Activated naive CD4-positive, alpha-beta T cell treated with anti-CD3 and anti-CD28 coated beads, Interleukin-2, amount 50 U/mL, for 16 hours (primary cell): ENCODE measurements at places on chromosomes 16 and 17.

- DNase-seq = no peak
These were observed 632 bp downstream of the CCL15 start for GRCh38 chr17:36000732-36001109.

- DNase-seq = no peak
These were observed 722.0 kb downstream of the KCNJ2 start for GRCh38 chr17:70891306-70891705.

DNA sequence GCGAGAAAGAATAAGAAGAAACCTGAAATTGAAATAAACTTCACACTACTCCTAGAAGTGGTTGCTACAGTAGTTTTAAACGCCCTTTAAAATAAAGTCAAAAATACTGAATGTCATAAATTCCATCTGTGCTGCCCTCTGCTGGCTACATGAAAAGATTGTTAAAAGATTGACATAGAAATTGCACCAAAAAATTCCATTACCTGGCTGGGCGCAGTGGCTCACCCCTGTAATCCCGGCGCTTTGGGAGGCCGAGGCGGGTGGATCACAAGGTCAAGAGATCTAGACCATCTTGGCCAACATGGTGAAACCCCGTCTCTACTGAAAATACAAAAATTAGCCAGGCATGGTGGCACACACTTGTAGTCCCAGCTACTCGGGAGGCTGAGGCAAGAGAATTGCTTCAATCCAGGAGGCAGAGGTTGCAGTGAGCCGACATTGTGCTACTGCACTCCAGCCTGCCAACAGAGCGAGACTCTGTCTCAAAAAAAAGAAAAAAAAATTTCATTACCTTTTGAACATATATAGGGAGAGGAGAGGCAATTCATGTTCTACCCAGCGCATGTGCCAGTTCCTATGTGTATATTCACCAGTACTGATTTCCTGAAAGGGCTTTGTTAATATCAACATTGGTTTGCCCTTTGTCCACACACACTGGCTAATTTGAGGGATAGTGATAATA, 36.5 kb downstream of the CYTH1 start:
- DNase-seq = peak; percentile 48

GRCh38 chr17:55822028-55822427, 71.2 kb downstream of the PCTP start:
- no peak for DNase-seq

DNA sequence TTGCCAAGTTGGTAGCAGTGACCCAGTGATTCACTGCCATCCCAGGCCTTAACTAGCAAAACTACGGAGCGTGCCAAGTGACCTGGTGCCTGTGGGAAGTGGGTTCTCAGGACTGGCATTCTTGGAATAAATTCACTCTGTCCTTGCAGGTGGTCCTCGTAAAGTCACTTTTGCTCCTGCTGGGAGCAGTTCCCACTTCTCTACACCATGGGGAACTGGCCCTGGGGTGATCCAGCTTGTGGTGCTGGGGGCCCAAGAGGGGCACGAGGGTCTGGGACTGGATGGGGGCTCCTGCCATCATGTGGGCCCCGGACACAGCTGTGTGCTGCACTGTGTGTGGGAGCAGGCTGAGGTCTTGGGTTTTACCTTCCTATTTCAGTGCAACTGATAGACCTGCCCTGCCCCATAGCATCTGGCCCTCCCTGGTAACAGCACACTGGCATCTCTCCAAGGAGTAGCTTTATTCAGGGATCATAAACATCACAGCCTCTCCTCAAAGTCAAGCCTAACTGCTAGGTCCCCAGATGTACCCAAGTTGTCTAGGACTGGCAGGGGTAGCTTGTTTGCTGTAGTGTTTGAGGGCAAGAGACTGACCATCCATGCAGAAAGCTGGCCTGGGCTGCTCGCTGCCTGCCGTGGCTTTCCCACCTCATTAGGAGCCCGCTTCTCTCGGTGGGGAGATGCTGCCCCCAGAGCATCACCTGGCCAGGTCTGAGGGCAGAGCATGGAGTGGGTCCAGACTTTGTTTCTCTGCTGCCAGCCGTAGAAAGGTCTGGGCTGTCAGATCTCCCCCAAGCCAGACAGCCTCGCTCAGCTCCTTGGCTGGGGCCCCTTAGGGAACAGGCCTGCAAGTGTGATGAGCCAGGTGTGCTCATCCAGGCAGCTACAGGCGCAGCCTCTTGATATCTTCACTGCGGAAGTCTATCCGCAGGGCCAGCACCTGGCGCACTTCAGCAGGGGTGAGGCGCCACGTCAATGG, 26.0 kb downstream of the FCSK start:
- no peak for DNase-seq

GRCh38 chr16:68022278-68022727, 729 bp downstream of the DDX28 start:
- no peak for DNase-seq

- no peak for DNase-seq
These were observed 1.5 kb downstream of the GRIN2A start for GRCh38 chr16:10180771-10181163.

GRCh38 chr16:85015481-85016187, 4.3 kb upstream of the ZDHHC7 start:
- DNase-seq = no peak

DNA sequence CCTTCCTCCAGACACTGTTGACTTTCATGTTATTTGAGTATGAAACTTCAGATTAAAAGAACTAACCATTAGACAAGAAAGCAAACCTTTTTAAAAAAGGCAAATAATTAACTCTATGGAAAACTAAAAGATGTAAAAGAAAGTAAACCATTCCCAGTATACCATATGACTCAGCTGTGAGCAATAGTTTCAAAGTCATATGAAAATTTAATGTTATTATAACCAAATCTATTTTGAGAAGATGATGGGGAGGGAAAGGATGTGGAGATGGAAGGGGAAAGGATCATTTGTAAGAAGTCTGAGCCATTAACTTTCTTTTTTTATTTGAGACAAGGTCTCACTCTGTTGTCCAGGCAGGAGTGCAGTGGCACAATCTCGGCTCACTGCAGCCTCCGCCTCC, 131.8 kb downstream of the IRX5 start:
- no peak for DNase-seq

GRCh38 chr16:86994215-86994614, 323.0 kb downstream of the C16orf95 start:
- DNase-seq = no peak

- no peak for DNase-seq
These were observed 32.4 kb downstream of the RNF43 start for GRCh38 chr17:58384897-58385296.

DNA sequence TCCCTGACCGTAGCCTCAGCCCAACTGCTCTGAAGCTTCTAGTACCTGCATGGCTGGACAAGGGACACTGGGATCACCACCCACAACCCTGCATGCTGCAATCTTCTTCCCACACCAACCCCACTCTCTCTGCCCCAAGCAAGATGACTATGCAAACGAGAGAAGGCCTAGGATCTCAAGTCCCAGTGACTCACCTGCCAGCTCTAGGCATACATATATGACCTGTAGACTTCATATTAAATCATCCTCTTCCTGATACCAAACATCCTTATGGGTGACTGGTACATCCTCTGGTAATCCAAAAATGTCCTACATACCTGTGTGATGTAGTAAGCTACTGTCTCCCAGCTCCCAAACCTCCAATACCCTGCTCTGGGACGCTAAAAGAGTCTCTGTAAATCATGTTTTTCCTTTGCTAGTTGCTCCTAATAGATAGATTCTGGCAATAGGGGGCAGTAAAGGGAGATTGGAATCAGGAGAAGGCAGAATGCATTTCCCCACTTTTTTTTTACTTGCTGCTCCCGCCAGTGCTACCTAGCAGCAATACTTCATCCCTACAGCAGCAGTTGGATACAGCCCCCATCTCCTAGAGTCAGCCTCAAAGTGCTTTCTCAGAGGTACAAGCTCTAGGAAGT, 43.4 kb upstream of the SOX9 start:
- no peak for DNase-seq

DNA sequence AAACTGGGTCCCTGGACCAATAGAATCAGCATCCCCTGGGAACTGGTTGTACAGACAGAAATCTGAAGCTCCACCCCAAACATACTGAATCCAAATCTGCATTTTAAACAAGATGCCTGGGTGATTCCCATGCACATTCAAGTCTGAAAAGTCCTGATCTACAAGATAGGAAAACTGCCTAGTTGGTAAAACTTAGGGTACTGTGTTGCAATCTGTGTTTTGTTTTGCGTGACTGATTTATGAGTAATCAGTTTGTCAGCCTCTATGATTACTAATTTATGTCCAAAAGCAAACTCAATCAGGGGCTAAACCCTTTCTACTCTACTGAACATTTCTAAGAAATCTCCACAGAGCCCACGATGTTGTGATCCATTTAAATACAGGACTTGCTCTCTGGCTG, 103.8 kb downstream of the YPEL2 start:
- DNase-seq = no peak

- peak; percentile 36 for DNase-seq
These were observed 2.8 kb downstream of the USP22 start for GRCh38 chr17:21039839-21040575.

GRCh38 chr17:31680126-31680525, 178.9 kb downstream of the COPRS start:
- DNase-seq = no peak

DNA sequence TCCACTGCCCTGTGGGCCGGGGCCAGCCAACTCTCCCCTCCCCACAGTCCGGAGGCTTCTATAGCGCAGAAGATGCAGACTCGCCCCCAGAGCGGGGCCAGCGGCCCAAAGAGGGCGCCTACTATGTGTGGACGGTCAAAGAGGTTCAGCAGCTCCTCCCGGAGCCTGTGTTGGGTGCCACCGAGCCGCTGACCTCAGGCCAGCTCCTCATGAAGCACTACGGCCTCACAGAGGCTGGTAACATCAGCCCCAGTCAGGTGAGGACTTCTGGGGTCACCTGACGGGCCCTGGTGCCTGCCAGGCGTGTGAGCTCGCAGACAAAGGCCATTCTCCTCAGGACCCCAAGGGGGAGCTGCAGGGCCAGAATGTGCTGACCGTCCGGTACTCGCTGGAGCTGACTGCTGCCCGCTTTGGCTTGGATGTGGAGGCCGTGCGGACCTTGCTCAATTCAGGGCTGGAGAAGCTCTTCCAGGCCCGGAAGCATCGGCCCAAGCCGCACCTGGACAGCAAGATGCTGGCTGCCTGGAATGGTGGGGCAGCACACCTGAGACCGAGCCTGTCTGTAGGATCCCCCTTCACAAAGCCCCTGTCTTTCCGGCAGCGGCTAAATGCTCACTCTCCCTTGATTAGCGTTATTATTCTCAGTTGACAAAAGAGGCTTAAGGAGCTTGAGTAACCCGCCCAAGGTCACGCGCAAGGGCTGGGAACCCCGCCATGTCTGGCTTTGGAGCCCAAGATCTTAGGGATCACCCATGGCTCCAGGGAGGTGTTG, 3.9 kb downstream of the SPATA20 start:
- DNase-seq = no peak

- no peak for DNase-seq
These were observed 701 bp upstream of the DPEP2 start for GRCh38 chr16:67999985-68000384.

DNA sequence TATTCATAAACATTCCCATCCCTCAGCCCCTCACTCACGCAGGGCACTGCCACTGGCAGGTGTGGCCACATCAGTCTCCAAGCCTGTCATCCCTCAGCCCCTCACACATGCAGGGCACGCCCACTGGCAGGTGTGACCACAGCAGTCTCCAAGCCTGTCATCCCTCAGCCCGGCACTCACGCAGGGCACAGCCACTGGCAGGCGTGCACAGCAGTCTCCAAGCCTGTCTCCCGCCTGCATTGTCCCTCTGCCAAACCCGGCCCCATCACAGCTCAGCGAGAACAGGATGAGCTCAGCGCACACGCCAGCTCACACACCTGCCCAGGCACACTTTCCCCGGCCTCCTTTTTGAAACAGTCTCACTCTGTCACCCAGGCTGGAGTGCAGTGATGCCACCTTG, 11.4 kb upstream of the KREMEN2 start:
- no peak for DNase-seq

- no peak for DNase-seq
These were observed 208.5 kb downstream of the TMEM114 start for GRCh38 chr16:8381814-8382213.

GRCh38 chr17:5299383-5299782, 17.3 kb downstream of the RABEP1 start:
- DNase-seq = no peak

GRCh38 chr16:50591800-50592771, 43.9 kb downstream of the NKD1 start:
- no peak for DNase-seq

GRCh38 chr16:73053038-73053363, 5.1 kb upstream of the ZFHX3 start:
- no peak for DNase-seq

GRCh38 chr17:6591599-6592158, 35.3 kb upstream of the PITPNM3 start:
- DNase-seq = no peak

DNA sequence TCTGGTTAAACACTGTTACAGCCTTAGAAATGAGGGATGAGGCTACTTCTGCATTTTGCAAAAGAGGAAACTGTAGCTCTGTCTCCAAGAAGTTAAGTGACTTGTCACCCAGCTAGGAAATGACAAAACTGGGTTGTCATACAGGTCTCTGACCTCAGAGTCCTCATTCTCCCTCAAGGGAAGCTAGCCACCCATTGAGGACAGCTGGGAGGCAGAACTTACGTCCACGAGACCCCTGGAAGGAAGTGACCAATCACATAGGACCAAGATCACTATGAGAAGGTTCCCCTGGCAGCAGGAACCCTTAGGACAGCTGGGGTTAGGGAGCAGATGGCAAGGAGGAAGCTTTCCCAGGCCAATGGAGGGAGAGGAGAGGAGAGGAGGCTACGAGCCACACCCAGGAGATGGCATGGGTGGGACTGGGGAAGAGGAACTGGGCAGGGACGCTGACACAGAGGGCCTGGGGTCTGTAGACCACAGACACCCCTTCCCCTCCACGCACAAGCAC, 11.2 kb downstream of the METTL22 start:
- no peak for DNase-seq

- peak; percentile 34 for DNase-seq
These were observed 541 bp downstream of the GPT2 start for GRCh38 chr16:46884513-46885293.

DNA sequence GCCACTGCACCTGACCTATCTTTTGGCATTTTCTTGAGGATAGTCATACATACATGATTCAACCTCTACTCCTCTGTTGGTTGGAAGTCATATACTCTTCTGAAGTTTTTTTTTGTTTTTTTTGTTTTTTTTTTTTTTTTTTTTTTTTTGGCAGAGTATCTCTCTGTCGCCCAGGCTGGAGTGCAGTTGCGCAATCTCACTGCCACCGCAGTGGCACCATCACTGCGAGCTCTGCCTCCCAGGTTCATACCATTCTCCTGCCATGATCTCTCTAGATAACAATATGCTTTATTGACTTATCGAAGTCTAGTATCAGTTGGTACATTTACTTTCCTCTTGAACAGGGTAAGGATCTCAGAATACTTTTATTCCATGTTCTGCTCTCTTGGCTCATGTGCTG, 224.2 kb upstream of the WSCD1 start:
- DNase-seq = no peak
